ENCODE measurements at places on chromosomes 5 and 9.

- DNase-seq, result no peak
These were observed 48.2 kb downstream of the TGFBI start for GRCh38 chr5:136076881-136077445.

GRCh38 chr9:111037356-111037707, 938 bp downstream of the LPAR1 start:
- peak; percentile 24 for DNase-seq

DNA sequence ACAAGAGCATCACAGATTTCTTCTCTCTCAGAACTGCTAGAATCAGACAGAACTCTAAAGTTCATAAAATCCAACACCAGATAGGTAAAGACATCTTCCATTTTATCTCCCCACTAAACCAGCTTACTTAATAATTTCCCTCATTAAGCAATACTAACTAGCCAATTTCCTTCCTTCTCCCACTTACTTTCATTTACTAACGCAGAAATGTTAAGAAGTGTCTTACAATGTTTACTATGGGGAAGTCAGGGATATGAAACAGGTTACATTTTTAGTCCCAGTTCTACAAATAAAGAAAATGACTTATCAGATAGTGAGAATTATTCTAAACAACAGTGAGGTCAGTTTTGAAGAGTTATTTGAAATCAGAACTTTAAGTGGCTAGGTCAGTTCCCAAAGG, 236.5 kb downstream of the FBXL17 start:
- no peak for DNase-seq

- peak; percentile 29 for DNase-seq
These were observed 156.3 kb upstream of the IER5L start for GRCh38 chr9:129334105-129334935.

GRCh38 chr9:121929893-121930875, 162.9 kb downstream of the TTLL11 start:
- DNase-seq, result no peak

Measured in anterior cingulate cortex (tissue), 58 donors.